NAMALWA (cell line): ENCODE measurements at places on chromosomes 1 and 21.
A peak's percentile ranks its signal among the peaks of the same experiment; 100 is the strongest.

- DNase-seq = no peak
Measured at GRCh38 chr1:77463216-77463615, 181.4 kb downstream of the AK5 start.

- DNase-seq = no peak
Measured at GRCh38 chr1:89971600-89971999, 23.3 kb upstream of the ZNF326 start.

- DNase-seq = no peak
Measured at GRCh38 chr1:96820107-96820506, 98.5 kb downstream of the PTBP2 start.

GRCh38 chr1:48227165-48228013 lies 4.9 kb downstream of the SLC5A9 start:
- DNase-seq = peak; percentile 30

DNA sequence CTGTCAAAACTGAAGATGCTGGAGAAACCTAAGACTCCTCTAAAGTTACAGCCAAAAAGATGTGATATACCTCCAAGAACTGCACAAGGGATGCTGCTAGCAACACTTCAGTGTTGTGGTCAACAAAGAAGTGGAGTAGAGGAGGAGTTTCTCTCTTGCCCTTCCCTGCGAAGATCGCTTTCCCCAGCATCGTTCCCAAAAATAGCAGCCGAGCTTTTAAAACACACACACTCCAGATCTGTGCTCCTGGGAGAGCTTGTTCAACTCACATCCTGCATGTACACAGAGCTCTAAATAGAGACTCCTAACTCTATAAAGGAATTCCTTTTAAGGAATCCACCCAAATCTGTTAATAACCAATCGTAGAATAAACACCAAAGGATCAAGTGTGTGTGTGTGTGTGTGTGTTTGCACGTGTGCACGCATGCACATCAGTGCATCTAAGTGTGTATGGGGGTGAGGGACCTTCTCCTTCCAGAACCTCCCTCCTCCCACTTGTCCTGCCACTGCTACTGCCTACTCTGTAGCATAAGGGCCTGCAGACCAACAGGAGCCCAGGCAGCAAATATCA lies 58.5 kb downstream of the PSMG1 start:
- no peak for DNase-seq

DNA sequence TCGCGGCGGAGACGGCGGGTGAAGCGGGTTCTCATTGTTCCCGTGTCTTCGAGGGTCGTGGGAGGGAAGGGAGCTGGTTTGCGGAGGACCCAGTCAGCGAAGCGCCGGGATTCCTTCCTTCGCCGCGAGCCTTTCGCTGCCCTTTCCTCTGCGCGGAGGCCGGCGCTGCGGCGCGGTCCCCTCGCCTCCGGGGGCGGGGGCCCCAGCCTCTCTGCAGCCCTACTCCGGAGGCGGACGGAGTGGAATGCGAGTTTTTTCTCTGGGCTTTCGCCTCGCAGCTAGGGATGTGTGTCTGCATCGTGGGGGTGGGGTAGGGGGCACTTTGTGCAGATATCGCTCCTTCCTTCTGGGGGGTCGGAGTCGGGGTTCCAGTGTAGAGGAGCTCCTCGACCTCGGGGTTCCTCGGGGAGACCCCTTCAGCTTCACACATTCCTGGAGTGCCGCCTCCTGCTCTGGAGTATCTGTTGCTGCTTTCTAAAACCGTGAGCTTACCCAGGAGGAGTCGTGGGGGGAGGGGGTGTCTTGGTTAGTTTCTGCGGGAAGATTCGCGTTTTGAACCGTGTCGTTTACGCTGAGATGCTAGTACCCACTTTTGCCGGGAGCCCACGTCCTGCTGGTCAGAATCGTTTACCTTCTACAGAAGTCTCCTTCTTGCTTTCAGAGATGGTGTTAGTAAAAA lies 595 bp downstream of the RNF2 start:
- peak; percentile 51 for DNase-seq

GRCh38 chr1:184695023-184695422 lies 59.6 kb downstream of the EDEM3 start:
- no peak for DNase-seq

- peak; percentile 85 for DNase-seq
Measured at GRCh38 chr1:161382214-161383019, 14.7 kb upstream of the CFAP126 start.

DNA sequence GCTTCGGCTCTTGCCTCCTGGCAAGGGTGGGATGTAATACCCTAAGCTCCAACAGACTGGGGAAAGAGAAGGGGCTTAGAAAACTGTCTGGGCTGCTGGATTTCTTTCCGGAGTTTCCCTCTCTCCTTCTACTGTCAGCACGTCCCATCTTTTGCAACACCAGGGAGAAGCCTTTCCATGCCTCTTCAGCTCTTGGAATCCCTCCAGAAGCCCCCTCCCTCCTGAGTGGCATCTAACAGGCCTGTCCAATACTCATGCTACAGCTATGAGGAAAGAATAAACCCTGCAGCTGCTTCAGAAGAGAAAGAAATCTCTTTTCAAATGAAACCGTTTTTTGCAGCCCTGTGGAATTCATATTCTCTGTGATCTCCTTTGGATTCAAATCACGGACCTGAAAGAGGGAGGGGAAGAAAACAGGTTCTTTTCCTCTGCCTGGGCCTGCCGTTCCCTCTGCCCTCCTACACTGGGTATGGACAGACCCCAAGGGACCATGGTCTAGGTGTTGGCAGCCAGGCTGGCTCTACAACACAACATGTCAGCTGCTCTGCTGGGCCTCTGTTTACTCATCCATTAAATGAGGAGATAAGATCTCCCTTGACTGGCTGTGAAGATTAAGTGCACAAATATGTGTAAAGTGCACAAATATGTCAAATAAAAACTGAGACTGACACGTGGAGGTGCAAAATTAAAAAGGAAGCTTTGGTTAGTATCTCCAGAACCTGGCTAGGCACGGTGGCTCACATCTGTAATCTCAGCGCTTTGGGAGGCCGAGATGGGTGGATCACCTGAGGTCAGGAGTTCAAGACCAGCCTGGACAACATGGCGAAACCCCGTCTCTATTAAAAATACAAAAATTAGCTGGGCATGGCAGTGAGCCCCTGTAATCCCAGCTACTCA lies 6.0 kb upstream of the CAPN2 start:
- DNase-seq = no peak

- DNase-seq = no peak
Measured at GRCh38 chr1:173403996-173404395, 73.1 kb upstream of the PRDX6 start.

DNA sequence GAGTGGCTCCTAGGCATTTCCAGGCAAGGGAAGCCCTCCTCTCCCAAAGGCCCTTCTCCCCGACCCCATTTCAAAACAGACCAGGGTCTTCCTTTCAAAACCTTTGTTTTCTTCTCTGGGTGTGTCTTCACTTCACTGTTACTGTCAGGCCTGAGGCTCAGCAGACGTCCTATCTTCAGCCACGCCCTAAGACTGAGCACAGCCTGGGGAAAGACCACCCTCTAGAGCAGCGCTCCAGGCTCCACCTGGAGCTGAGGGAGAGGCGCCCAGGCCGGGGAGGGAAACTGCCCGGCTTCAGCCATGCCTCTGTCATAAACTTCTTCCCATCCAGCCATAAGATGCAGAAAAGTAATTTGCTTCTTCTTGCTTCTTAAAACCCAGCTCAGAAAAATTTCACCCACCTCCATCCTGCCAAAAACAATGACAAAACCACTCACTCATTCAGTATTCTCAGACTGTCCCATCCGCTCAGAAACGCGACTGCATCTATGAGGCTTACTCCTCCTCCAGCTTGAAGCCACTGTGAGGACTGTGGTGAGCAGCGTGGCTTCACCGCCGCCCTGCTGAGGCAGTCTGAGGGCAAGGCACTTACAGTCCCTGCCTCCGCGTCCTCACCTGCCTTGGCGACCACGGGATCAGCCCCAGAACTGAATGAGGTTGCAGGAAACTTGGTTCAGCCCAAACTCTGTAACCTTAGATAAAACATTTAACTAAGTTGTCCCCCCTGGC lies 36.1 kb downstream of the VN1R5 start:
- DNase-seq = no peak

GRCh38 chr1:225453797-225454648 lies 26.2 kb upstream of the LBR start:
- no peak for DNase-seq

- no peak for DNase-seq
Measured at GRCh38 chr1:65606426-65606825, 186.0 kb downstream of the LEPR start.

DNA sequence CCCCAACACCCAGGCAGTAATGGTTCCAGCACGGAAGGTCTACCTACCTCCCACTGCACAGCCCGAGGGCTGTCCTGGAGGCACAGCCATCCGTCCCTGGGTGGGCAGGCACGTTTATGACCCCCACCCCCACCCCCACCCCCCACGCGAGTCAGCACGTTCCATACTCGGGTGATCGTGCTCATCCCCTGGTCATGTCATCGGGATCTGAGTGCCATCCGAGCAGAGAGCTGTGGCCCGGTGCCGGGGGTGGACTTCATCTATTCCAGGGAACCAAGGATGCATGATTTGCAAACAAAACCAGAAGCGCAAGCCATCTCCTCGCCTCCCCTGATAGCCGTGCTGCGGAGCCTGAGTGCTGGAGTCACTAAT lies 1.1 kb downstream of the TSPEAR start:
- no peak for DNase-seq

GRCh38 chr1:203028067-203028783 lies 1.9 kb downstream of the PPFIA4 start:
- DNase-seq = no peak

GRCh38 chr21:34526618-34527290 lies 14.7 kb upstream of the KCNE1 start:
- peak; percentile 13 for DNase-seq

- DNase-seq = peak; percentile 25
Measured at GRCh38 chr1:21761052-21761451, 21.9 kb downstream of the USP48 start.

DNA sequence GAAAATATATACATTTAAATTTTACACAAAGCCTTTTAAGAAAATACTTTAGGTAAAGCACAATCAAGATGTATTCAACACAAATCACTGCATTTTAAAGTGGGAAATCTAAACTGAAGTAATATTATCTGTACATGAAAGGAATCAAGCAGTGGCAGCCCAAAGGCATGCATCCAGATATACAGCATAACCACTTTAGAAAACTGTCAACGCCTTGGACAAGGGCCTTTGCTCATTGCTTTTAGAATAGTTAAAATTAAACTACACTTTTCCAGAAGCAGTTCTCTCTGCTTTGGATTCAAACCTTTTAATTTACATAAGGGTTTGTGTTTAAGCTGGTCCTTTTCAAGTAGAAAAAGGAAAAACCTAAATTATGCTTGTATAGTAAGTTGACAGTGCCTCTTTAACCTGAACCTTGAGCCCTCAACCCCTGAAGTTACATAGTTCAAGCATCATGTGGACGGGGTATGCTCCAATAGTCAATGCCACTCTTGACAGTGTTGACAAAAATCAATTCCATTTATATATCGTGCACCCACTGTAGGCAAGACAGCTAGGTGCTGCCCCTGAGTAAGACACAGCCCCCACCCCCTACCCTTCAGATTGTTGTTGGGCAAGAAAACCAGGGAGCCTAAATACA lies 22.9 kb downstream of the TOR3A start:
- no peak for DNase-seq

DNA sequence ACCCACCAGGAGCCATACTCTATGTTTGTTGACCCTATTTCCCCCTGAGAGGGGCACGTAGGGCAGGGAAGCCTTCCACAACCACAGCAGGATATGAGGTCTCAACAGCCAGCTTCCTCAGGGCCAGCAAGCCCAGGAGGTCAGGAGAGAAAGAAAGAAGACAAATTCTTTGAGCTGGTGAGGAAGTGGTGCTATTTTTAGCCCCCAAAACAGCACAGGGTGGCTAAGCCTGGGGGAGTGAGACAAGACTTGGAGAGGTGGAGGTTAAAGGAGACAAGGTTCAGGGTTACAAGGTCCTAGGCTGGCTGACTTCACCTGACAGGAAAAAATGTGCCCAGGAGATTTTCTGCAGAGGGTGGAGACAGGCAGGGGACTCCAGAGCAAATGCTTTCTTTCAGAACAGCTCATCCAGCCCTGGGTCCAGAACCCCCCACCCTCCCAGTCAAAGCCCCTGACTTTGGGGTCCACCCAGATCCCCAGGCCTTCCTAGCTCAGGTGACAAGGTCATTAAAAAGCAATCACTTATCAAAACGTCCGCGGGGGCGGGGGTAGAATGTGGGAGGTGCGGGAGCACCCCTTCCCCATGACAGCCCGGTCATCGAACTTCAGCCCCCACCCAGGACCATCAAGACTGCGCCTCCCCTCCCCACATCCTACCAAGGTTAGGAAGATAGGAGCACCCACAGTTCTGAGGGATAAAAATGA lies 1.3 kb downstream of the SV2A start:
- no peak for DNase-seq

DNA sequence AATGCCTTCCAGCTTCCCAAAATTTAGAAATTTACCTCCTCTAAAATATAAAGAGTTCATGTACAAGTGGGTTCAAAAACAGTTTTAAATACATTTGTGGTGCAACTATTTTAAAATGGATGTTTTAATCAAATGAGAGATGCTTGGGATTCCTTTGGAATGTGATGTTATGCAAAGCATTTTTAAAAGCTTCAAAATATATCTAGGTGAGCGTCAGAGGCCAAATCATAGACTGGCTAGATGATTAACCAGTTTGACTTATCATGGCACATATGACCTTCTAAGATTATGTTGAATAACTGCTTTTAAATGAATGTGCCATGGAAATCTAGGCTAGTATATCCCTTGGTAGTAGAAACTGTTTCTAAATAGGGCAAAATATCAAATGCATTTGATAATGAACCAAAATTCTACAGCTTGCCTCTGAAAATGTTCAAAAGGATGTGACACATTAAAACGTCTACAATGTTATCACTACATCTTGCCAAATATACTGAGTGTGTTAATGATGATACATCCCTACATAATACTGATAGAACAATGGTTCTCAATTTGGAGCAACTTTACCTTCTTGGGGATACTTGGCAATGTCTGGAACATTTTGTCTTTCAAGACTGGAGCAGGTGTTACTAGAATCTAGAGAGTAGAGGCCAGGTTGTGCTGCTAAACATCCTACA lies 650.9 kb upstream of the ADGRL2 start:
- DNase-seq = no peak

- no peak for DNase-seq
Measured at GRCh38 chr1:241447031-241447644, 72.4 kb downstream of the FH start.

DNA sequence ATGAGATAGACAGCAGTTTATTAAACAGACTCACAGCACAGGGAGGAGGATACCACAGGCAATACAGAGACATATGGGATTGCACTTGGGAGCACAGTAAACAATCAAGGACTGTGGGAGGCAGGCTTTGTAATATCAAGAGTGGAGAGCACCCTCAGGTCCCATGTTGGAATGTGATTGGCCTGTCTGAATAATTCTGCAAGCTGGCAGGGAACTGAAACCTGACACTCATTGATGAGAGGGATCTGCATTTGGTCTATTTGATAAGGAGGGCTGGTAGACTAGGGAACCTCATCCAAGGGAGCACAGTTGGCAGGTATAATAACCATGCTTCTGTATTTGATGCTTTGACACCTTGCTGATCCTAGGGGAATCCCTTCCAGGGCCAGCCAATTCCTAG lies 69.9 kb upstream of the PRMT6 start:
- no peak for DNase-seq

- no peak for DNase-seq
Measured at GRCh38 chr1:32234792-32235191, 12.2 kb upstream of the FAM167B start.

GRCh38 chr1:100461222-100461621 lies 76.7 kb upstream of the GPR88 start:
- no peak for DNase-seq
